ENCODE measurements at places on chromosomes 13 and 19.

DNA sequence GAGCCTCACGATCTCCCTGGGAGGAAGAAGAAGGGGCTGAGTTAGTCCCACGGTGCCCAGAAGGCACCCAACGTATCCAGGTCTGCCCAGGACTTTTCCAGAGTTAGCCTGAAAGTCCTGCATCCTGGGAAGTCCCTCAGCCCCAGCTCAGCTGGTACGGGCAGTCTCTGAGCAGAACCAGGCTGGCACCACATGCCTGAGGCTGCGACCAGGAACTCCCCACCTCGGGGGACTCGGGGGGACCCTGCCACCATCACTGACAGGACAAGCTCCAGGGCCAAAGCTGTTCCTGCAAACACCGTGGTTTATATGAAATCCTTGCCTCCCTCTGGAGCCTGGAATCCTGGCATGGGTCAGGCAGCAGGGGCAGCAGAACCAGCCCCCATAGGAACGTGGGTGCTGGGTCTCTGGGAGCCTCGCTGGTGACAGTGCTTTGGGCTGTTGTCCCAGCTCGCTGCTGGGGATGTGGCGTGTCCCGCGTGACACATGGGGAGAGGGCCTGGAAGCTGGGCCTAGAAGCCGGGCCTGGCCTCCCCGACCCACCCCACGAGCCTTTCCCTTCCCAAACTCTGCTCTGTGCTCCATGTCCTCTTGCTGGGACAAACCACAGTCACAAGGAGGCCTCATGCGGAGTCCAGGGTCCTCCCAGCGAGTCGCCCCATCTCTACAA is 55.5 kb downstream of the GNG7 start:
- no peak for DNase-seq

DNA sequence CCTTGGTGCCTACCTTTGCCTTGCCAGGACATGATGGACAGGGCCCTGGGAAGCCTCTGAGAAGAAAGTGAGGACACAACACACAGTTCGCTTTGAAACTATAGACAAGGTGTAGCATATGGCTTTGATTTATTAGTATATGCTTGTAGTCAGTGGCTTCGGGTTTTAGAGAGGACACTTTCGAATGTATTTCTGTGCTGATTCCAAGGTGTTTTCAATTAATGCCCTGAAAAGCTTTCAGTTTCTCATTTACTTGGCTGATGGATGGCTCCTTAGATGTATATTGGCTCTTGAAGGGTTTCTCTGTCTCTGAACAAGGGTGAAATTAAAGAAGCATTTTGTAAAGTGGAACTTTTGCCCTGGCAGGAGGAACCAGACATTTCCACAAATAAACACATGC is 106.9 kb downstream of the POSTN start:
- DNase-seq = no peak

- no peak for DNase-seq
These were observed 90.2 kb upstream of the UQCRFS1 start for GRCh38 chr19:29303069-29303718.

GRCh38 chr19:39708594-39708993 is 4.3 kb downstream of the LGALS14 start:
- DNase-seq = no peak
